ENCODE measurements at places on chromosomes 12 and 14.
A peak's percentile ranks its signal among the peaks of the same experiment; 100 is the strongest.

DNA sequence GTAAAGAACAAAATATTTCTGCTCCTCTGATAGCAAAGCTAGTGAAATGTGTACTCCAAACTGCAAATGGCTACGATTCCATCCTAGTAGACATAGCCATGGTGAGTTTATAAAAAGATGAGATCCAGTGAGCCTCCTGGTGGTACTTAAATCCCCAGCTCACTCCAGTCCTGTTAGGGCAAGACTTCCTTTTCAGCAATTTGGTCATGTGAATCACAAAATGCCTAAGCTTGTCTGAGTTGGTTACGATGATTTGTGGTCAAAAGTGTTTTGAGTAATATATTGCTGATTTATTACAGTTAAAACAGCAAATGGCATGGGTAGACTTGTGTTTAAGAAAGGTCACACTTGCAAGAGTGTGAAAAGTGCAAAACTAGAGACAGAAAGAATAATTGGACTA lies 102.7 kb upstream of the NAV3 start:
- DNase-seq = no peak

- no peak for DNase-seq
Measured at GRCh38 chr12:28164644-28165275, 25.5 kb upstream of the CCDC91 start.

GRCh38 chr14:33369972-33370371 lies 431.3 kb downstream of the NPAS3 start:
- DNase-seq = no peak

DNA sequence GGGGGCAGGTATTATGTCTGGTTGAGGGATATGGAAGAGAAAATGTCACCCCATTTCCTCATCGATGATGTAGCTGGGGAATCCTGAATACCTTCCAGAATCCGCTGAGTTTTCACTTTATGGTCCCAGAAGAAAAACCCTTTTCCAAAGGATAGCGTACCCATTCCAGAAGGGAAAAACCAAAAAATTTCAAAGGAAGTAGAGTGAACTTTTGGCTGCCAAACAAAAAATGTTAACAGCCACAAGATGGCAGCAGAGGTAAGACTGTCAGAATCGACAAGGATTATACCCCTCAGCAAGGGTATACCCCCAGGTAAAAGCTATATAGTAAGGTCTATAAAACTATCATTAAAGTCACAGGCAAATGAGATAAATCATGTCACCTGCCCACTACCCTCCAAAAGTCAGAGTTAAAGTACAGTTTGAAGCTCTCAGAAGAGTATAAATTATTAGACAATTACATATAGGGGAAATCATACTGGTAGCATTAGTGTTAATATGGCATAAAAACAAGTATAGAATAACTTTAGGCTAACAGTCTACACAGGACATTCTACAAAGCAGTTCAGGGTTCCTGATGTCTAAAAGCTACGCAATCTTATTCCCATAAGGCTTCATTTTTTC lies 18.0 kb downstream of the ACIN1 start:
- DNase-seq = no peak

- no peak for DNase-seq
Measured at GRCh38 chr14:68692916-68693771, 99.7 kb downstream of the ZFP36L1 start.

GRCh38 chr14:70658899-70659298 lies 17.2 kb downstream of the TTC9 start:
- DNase-seq = no peak

- DNase-seq = no peak
Measured at GRCh38 chr14:95150910-95151309, 6.4 kb downstream of the DICER1 start.

GRCh38 chr12:58961166-58961565 lies 40.9 kb upstream of the LRIG3 start:
- DNase-seq = no peak

- no peak for DNase-seq
Measured at GRCh38 chr14:100539766-100540140, 47.5 kb downstream of the BEGAIN start.

- DNase-seq = no peak
Measured at GRCh38 chr12:13095266-13095995, 8.0 kb downstream of the GSG1 start.

DNA sequence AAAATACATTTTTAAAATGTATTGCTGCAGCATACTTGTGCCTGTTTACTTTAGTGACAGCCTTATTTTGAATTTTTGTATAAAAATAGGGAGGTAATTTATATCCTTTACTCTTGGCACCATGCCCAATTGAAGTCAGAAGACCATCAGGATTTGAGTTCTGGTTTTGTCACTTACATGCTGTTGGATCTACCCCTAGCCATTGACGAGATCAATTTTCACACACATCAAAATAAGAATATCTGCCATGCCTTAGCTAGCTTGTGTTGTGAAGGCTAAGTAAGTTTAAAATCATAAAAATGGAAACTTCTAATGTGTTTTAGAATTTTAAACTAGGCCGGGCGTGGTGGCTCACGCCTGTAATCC lies 381.8 kb downstream of the KCNH5 start:
- no peak for DNase-seq

DNA sequence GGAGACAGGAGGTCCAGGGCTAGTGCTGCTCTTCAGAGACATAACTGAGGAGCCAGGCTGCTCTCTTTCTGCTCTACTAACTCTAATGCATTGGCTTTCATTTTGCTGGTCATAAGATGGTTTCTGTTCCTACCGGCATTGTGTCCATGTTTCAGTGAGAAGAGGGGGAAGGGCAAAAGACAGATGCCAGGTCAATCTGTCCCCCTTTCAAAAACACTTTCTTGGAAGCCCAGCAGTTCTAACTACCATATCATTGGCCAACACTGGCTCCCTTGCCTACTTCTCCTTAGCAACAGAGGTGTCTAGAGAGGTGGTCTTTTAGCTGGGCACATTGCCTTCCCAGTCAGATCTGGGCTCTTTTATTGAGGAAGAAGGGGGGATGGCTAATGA lies 63.9 kb downstream of the TGFB3 start:
- no peak for DNase-seq

- no peak for DNase-seq
Measured at GRCh38 chr14:63524537-63525155, 18.5 kb downstream of the PPP2R5E start.

DNA sequence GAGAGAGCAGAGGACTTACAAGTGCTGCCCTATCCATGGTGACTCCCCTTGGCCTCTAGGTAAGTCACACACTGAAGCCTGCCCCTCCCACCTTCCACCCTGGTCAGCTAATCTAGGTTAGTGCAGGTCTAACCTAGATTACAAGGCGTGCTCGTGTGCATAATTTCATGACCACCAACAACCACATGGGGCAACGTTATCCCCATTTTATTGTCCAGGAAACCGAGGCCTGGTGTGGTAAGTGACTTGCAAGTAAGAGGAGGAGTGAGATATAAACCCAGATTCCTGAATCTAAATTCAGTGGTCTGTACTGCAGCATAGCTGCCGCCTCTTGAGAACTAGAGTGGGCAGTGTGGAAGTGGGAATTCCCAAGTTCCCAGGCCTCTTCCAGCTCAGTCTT lies 171.1 kb downstream of the DAD1 start:
- no peak for DNase-seq

- DNase-seq = no peak
Measured at GRCh38 chr14:100498068-100498467, 89.1 kb downstream of the BEGAIN start.

- no peak for DNase-seq
Measured at GRCh38 chr14:36820901-36821300, 159.2 kb downstream of the PAX9 start.

DNA sequence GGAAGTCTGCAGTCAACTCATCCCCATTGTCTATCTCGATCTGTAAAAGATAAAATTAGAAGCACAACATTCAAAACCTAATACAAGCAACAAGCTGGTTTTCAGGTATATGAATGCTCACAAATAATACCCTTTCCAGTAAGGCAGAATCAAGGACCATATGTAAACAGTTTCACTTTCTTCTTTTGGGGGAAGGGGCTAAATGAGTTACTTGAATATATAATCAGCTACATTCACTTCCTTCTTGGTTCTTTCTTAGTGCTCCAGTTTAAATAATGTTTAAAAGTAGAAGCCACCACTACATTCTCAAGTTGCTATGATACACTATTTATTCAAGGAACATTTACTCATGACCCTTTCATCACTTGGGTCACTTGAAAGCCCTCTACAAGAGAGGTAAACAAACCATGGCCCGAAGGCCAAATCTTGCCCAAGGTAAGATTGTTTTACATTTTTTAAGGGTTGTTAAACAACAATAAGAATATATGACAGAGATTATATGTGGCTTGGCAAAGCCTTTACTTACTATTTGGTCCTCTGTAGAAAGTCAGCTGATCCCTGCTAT lies 10.3 kb downstream of the TWF1 start:
- no peak for DNase-seq

- peak; percentile 66 for DNase-seq
Measured at GRCh38 chr14:50607181-50607580, 47.2 kb downstream of the ATL1 start.

GRCh38 chr14:99163446-99163845 lies 108.6 kb downstream of the BCL11B start:
- DNase-seq = peak; percentile 9

DNA sequence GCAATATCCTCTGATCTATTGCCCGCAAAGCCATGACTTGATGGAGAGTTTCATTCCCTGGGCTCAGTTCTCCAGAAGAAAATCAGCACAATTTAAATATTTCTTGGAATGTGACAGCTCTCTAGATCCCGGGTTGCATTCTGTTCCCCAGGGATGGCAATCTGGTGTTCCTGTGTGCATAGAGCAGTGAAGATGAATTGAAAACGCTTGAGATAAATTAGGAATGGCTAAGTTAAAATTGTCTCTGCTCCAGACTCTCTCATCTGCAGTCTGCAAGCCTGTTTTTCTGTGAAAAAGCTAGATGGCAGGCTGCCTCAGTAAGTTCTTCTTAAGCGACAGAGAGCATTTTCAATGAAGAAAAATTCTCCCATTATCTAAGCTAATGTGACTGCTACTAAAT lies 582.5 kb upstream of the MGAT4C start:
- DNase-seq = no peak

DNA sequence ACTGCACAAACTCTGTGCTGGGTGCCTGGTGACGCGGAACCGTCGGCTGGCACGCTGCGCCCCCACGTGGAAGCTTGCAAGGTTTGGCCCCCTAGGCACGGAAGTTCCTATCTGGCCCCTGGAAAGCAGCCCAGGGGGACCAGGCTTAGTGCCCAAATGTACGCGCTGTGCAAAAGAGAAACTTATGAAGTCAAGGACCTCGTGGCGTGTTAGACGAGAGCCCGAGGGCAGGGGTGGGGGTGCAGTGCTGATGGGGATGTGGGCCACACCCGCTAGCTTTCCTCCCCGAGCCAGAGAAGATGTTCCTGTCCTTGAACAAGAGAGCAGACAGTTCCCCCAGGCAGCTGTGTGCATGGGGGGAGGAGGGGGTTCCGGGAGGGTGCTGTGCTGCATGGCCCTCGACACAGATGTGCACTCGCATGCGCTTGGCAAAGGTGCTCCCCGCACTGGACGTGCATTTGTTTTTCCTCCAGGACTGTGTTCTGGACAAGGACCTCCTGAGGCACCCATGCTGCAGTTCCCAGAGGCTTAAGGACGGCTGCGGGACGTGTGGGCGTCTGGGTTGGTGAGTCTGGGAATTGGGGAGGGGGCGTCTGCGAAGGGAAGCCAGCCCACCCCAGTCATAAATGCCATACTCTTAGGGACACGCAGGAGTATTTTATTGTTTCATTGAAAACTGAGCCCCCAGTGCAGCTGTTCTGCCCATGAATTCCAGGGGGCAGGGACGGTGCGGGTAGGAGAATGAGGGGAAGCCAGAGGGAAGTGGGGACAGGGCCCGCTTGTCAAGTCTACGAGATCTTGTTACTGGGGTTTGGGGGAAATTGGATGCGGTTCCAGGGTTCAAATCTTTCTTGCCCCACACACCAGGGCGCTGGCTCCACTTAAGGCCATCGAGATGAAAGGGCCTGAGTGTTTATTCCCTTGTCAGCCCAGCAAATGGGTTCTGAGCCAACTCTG lies 80.0 kb downstream of the NTF3 start:
- DNase-seq = peak; percentile 26

DNA sequence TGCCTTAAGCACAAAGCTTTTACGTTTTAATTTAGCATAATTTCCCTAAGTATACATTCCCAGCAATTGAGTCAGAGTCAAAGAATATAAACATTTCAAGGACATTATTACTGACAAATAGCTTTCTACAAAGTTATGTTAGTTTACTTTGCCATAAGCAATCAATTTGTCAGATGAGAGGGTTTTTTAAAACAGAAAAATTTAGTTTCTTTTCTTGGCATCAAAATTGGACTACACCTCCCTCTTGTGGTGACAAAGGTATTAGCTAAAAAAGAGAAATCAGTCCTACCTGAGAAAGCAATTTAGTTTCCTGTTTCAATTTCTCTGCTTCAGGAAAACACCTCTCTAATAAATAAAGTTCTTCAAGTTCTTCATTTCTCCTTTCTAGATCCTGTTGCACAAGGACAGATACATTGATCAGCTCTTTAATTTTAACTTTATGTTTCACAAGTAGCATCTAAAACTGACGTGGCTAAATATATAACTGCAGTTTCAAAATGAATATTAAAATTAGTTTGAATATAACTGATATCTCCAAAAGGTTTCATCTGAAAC lies 39.9 kb downstream of the DNAI7 start:
- no peak for DNase-seq

DNA sequence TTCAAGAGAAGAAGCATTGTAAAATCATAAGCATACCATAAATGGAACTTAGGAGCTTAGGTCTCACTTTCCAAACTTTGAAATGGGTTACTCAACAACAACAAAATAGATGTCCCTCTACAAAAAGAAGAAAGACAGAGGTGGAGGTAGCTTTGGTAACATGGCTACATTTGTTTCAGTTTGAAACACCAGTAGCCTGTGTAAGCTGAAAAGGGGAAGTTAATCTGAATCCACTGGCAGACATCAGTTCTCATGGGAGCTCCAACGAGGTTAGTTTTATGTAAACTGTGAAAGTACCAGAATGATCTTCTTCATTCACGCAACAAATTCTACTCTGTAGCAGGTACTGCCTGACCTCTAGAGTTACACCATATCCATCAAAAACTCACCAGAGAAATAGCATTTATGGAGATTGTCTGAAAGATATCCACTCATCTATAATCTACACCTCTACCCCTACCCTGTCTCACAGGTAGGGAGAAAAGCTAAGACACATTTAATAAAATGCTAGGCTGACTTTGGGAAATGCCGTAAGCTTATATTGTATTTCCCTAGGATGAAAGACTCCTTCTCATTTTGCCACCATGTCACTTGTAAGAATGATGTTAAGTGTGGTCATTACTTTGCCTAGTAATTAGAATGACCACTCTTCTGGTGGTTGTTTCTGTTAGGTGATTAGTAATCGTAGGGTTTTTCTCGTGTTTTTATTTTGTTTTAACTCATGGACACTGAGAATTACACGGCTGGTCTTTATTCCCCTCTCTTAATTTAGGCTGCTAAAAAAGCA lies 224.1 kb downstream of the ASCL1 start:
- DNase-seq = no peak

DNA sequence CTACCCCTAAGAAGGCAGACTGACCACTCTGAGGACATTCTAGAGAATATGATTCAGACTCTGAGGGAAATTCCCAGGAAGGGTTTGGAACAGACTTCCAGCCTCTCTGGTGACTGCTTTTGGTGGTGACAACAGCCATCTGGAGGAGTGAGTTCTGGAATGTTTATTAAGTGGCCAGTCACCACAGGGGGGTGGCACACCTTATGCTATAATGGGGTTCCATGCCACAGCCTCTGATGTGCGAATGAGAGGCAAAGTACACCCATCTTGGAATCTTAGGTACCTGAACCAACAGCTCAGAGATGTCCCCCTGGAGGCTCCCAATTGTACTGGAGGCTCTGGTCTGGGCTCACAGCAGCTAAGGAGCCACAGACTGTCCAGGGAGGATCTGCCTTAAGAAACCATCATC lies 9.5 kb upstream of the TINF2 start:
- DNase-seq = no peak

- no peak for DNase-seq
Measured at GRCh38 chr14:94020267-94020666, 5.9 kb upstream of the OTUB2 start.

Measured in activated T-cell treated with anti-CD3 and anti-CD28 coated beads, Interleukin-2, amount 50 U/mL, for 48 hours (primary cell).